ENCODE measurements at places on chromosomes 2 and 18.

- no peak for DNase-seq
These were observed 245.7 kb downstream of the SP3 start for GRCh38 chr2:173719471-173719870.

DNA sequence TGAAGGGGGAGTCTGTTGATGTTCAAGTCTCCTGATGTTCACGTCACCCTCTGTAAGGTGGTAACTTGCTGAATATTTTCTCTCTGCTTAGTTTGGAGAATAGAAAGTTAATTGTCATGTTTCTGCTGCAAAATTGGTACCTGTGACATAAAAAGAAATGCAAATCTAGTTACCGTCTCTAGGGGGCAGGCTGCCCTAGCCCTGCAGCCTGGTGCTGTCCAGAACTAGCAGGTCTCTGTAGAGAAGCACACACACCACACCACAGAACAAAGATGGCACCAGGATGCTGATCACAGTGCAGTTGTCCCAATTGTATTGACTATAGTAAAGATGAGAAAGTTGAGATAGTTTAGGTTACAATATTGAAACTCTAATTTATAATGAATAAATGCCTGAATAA, 47.0 kb downstream of the SLC9A4 start:
- no peak for DNase-seq

DNA sequence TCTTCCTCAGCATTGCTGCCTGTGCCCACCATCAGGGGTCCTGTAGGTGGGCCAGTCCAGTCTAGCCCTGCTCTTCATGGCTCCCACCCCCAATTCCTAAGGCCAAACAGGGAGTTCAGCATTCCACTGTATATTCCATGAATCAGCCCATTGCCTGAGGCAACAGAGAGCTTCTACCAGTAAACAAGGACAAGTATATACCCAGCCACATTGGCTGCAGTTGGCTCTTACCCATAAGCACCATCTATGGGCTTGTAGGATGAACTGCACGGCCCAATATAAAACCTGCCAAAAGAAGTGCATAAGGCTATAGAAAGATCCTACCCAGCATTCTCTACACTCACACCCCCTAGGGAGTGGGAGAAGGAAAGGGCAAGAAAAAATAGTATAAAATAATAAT, 95.1 kb upstream of the SALL3 start:
- no peak for DNase-seq

DNA sequence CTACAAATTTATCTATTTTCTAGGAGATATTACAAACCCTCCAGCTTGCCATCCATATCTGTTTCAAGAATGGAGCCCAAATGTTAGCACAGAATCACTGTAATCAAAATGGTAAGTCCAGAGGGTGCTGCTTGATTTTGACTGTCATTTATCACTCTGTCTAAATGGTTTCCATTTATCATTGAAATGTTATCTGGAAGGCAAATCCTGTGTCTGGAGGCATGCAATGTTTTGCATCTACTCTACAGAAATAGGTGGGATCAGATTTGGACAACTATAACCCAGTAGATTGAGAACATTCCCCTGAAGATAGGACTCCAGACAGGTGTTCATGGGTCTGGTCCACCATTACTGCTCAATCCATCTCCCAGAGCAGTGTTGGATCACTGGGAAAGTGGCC, 128.7 kb downstream of the MAIP1 start:
- no peak for DNase-seq

DNA sequence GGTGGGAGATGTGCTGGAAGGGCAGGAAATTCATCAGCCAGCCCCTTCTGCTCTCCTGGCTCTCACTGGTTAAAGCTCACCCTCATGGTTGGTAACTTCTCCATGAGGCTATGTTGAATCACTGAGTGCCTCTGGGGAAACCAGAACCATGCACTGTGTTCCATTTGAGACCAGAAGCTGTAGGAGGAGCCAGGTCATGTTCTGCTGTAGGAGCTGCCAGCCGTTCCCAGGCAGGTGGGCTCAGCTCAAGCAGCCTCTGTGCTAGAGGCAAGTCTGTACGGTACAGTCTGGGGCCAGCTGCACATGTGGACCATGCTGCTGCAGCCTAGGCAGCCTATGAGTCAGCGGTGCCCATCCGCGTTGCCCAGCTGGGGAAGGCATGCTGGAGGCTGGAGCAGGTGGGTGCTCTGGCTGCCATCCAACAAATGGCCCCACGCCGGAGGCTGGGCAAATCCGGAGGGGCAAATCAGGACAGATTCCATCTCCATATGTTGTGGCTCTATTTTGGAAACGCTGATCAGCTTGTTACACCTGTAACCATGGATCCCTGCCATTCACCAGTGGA, 22.0 kb upstream of the KCNF1 start:
- DNase-seq: no peak

- DNase-seq: no peak
These were observed 15.1 kb downstream of the SPTBN1 start for GRCh38 chr2:54471221-54471711.

- no peak for DNase-seq
These were observed 222.3 kb downstream of the SH3RF3 start for GRCh38 chr2:109351164-109351756.

All from cortex of kidney (tissue), 1 donor.